ENCODE measurements at places on chromosomes 11 and 22.
A peak's percentile ranks its signal among the peaks of the same experiment; 100 is the strongest.

DNA sequence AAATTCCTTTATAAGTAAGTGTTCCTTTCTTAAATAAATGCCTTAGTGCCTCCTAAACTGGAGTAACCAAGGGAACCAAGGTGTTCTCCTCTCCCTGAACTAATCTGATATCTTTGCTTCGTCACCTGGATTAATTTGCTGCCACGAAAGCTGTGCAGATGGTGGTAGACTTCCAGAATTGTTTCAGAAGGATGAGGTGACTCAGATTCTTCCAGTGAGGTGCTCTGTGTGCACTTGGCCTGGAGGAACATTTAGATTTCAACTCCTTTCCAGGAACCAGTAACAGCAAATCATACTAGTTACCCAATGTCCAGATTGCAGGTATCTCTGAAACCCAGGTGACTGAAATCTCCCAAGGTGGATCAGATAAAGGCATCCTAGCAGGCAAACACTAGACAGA is 181.9 kb downstream of the FAT3 start:
- DNase-seq = no peak

GRCh38 chr11:75140269-75141138 is 10.4 kb upstream of the SLCO2B1 start:
- peak; percentile 81 for DNase-seq

DNA sequence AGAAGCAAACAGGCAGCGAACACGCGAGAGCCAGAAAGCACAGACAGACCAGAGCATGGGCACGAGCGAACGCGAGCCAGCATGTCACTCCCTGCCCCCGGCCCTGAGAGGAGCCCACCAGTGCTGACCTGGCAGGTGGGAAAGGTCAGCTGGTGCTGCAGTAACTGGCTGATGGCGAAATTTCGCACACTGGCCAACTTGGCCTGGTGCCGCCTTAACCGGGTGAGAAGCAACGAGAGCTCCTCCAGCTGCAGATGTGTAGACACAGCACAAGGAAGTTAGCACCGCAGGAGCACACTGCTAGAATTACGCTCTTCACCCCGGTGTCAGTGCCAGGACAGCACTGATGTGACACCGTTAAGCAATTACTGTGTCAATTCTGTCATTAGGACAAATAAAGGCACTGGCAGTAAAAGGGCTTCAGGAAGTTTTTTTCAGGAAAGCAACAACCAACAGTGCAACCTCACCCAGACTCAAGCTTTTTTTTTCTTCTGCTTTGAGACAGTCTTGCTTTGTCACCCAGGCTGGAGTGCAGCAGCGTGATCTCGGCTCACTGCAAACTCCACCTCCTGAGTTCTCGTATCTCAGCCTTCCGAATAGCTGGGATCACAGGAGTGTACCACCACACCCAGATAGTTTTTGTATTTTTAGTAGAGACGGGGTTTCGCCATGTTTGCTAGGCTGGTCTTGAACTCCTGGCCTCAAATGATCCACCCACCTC is 76.8 kb downstream of the C11orf58 start:
- peak; percentile 12 for DNase-seq

- DNase-seq = no peak
Measured at GRCh38 chr11:6096417-6096816, 11.1 kb upstream of the OR56B4 start.

- DNase-seq = no peak
Measured at GRCh38 chr11:9716275-9717039, 52.6 kb downstream of the SWAP70 start.

DNA sequence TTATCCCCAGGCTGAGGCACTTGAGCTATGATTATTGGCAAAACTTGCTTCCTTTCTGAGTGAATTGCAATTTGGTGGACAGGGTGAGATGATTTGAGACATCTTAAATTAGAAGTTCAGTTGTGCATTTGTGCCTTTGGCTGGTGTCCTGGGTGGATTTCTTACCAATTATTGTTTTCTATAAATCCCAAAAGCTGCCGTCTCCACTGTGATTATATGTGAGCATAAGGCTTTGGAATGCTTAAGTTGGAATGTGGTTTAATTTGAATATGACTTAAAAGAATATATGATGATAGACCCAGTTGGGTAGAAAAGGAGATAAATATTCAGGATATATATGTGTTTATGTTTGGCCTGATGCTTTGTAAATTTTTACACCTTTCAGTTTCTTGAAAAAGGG is 70.0 kb downstream of the EXT2 start:
- no peak for DNase-seq

DNA sequence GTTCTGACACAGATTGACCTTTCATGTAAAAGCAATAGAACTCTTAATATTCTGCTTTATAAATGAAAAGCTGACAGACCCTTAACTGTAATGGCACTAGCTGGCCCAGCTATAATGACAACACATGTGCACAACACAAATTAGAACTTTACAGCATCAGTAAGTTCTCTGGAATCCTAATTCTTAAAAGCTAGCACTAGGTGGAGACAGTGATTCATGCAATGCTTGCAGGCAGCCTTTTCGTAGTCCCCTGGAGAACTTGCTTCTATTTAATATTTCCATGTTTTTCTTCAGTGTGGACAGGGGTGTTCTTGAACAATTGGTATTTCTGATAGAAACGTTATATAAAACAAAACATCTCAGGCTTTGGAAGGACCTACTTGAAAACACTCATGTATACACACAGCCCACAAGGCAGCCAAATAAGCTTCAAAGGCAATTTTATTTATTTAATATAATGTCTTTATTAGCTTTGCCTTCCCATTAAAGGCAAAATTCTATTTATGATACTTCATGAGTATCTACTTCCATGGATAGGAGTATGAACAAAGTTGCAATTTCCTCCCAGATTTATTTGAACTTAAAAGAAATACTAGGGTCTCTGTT is 374.3 kb upstream of the MPPED2 start:
- peak; percentile 7 for DNase-seq

GRCh38 chr11:130369141-130369691 is 54.5 kb upstream of the ZBTB44 start:
- peak; percentile 44 for DNase-seq

DNA sequence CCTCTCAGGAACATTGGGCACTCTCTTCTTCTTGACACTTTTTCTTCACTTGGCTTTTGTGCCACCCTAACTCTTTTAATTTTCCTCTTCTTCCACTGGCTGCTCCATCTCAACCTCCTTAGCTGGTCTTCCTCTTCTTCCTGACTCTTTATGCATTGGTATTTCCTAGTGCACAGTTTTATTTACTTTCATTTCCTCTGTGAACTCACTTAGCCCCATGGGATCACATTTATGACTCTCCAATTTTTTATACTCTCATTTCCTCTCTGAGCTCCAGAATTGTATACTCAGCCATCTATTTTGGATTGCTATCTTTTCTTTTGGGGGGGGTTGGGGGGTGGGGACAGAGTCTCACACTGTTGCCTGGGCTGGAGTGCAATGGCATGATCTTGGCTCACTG is 38.5 kb upstream of the LARGE1 start:
- DNase-seq = no peak

DNA sequence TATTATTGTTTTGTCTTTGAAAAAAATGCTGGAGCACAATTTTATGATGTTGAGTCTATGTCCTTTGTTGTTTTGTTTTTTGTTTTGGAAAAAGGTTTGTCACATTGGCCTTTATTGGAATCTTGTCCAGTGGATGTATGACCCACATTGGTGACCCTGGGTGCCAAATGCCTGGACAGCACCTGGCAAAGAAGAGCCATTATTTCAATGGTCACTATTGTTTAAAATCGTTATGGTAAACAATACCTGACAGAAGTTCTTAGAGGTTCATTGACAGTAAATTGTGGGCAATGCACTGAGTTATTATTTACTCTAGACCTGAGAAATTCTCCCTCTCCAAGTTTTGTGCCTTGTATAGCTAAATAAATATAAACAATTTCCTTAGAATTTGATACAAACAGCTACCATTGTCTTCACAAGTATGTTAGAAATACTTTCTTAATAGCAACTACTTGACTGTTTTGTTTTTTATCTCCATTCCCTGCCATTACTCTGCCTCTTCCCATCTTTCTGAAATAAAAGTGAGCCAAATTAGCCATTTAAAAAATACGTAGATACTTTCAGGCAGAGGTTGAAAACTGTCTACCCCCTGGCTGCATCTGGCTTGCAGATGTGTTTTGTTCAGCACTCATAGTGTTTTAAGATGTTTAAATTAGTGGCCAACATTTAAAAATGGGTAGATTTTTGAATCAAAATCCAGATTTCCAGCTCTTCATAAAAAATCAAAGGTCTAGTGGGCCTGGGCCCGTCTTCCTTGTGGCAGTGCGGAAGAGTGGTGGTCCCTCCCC is 39.9 kb downstream of the BMAL1 start:
- DNase-seq = no peak

All from nephron progenitor cell (in vitro differentiated cells).